ENCODE measurements at places on chromosomes 12 and 14.

GRCh38 chr12:6550294-6551062, 5.4 kb downstream of the IFFO1 start:
- DNase-seq: no peak

DNA sequence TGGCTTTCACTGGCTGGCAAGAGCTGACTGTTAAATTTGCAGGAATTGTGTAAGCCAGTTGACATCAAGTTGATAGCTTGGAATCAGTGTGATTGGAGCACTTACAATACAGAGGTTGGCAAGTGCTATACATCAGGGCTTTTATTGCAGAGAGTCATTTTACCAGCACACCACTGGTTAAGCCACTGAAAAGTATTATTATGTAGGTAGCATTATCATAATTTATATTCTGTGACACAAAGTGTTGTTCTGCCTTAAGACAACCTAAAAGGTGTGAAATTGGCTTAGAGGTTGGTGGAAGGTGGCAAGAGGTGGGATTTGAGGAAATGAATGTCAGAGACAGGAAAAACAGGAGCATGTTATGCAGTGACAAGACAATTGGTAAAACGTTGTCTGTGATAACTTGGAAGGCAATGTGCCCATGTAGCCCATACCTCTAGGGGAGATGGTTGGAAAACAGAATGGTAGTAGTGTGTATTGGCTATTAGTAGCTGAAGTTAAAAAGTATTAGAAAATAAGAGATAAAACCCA, 172.9 kb upstream of the PRICKLE1 start:
- no peak for DNase-seq

GRCh38 chr14:40784860-40785259, 821.8 kb upstream of the LRFN5 start:
- DNase-seq: no peak

- no peak for DNase-seq
These were observed 54.4 kb upstream of the TMEM263 start for GRCh38 chr12:106901276-106901675.

DNA sequence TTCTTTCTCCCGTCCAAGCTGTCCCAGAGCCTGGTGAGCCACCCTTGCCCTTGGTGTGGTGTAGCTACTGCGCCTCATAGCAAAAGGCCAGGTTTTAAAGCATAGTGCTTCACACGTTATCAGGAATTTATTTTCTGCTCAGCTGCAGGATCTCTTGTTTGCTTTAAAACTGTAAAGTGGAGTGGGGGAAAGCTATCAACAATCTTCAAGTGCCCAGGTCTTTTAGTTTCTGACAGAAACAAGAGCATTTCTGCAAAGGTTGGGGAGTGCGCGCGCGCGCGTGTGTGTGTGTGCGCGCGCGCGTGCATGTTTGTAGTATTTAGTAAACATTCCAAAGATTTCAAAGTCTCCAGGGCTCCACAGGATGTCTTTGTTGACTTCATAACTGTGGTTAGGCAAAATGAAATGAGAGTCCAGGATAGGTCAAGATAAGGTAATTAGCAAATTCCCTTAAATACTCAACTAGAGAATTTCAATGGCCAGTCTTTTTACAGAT, 45.5 kb downstream of the EML1 start:
- DNase-seq: no peak

DNA sequence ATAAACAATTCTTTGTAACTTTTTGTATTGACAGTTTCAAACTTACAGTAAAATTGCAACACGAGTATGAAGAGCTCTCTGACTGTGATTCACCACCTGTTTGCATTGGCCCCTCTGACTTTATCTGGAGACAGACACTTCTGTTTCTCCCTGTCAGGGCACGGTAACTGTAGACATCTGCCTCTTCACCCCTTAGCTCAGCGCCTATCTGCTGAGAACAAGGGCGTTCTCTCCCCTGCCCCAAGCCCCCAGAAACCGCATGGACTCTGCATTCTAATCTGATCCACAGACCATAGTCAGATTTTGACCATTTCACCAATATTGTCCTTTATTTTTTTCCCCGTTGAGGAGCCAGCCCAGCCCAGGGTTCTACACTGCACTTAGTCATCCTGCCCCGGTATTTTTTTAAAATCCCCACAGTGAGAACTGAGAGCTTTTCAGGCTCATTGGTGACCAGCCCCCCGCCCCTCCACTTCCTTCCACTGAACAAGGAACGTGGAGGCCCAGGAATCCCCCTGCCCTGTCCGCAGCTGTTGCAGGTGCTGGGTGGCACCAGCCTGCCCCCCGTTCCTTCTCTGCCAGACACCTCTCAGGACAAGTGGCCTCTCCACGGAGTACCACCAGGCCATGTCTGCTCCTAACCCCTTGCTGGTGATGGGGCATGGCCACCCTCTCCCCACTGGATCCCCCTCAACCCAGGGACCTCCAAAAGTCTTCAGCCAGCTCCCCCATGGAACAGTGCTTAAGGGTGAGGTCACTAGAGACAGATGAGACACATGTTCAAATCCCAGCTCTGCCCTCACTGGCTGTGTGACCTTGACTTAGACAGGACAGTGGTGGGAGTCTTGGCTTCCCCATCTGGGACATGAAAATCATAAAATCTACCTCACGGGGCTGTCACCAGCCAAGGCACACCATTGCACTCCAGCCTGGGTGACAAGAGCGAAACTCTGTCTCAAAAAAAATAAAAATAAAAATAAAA, 11.2 kb downstream of the RHOF start:
- no peak for DNase-seq

DNA sequence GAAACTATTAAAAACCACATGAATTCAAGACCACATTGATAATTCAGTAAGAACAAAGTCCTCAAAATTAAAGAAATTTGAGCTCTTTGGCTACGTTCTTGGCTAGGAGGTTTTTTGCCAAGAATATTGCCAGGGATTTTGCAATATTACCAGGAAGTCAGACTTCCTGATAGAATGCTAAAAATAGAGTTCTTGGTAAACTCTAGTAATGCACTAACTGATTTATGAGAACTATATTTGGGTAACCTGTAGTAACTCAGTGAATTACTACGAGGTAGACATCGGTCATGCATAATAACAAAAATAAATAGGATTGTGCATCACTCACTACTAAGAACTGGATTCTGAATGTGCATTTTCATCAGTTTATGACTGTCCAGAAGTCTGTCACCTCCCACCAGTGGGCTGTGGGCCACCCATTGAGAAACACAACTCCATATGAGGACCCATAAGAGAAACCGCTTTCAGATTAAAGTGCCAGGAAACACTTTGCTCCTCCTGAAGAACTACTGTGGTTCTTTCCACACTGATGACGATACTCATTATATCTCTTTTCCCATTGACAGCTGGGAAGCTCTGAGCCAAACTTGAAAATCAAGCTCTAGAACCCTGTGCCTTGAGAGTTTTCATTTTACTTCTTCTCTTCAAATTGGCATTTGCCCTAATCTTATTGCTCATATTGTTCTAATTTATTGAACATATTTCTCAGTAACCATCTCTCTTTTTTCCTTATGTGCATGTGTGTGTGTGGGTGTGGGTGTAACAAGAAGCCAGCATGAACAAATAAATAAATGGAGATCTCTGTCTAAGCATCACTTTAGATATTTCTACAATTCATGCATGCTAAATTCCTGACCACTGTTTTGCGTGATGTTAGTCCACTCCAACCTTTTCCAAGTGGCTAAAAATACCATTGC, 116.6 kb downstream of the BCL11B start:
- no peak for DNase-seq

DNA sequence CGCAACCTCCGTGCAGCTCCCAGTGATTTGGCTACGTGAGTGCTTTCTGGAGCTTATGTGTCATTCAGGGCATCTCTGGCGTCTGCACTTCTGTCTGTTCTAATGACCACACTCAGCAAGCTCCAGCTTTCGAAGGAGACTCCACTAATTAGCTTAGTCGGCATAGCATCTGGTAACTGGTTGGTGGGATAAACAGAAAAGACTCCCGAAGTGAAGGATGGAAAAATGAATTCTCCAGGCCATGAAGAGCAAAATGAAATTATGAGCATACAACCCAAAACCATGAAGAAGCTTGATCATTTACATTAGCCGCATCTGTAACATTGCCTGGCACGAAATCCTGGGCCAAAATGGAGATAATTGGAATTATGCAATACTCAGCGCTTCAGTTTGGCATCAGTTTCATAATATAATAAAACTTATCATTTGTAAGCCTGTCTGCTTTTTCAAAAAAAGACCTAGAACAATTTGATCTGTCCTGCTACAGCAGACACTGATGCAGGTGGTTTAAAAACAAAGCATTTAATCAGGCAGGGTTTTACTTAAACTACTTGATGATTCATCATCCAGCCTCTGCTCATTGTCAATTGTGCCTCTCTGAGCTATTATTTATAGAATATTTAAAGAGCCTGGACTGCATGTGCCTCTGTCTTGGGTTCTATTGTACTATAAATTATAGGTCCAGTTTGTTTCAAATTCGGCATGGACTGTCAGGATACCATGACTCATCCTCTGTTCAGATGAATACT, 87.4 kb downstream of the SYT1 start:
- no peak for DNase-seq

GRCh38 chr14:70257526-70257925, 68.8 kb upstream of the SLC8A3 start:
- DNase-seq: no peak

DNA sequence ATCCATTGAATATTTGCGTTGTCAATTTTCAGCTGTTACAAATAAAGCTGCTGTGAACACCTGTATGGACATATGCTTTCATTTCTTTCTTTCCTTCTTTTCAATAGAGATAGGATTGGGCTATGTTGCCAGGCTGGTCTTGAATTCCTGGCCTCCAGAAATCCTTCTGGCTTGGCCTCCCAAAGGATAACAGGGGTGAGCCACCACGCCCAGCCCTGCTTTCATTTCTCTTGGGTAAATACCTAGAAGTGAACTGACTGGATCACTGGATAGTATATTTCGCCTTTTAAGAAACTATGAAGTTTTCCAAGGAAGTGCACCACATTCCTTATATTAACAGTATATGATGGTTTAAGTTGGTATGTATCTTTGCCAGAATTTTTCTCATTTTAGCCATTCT, 32.3 kb upstream of the EAPP start:
- no peak for DNase-seq

GRCh38 chr12:4472046-4472445, 26.4 kb upstream of the FGF6 start:
- no peak for DNase-seq

- no peak for DNase-seq
These were observed 433.4 kb upstream of the OR4E1 start for GRCh38 chr14:22106700-22107697.

DNA sequence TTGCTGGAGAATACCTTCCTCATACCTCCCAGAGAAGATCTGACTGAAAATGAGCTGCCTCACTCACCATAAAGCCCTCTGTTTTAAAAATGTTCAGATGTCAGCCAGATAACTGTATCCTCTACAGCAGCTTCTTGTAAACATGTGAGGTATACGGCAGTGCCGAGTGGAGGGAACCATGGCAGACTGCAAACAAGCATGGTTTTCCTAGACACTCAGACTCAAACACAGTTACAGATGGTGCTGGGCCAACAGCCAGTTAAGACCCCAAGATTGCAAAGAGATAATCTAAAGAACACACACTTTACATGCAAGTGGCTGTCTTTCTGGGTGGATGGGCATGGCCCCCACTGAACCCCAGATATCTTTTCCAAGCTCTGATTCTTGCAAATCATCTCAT, 16.6 kb upstream of the CCDC177 start:
- DNase-seq: no peak

GRCh38 chr14:101171650-101172049, 268.1 kb upstream of the RTL1 start:
- no peak for DNase-seq

GRCh38 chr12:5581616-5582015, 149.7 kb downstream of the NTF3 start:
- DNase-seq: no peak
